CD8-positive, alpha-beta T cell (primary cell): ENCODE measurements at places on chromosomes 11 and 22. TPM values are rescaled to one million over a fixed set of nuclear protein-coding genes. Genes with fewer than 3 reads are reported as not detected.
A peak's percentile ranks its signal among the peaks of the same experiment; 100 is the strongest.

SSTR3 gene
- 2.6 TPM for total RNA-seq

NCR3LG1 gene
- 11.2 TPM for total RNA-seq

TSPAN32 gene
- total RNA-seq = 147 TPM

RBFOX2 gene
- 0.79 TPM for total RNA-seq

TPCN2 gene
- 15.0 TPM for total RNA-seq

CLMP gene
- total RNA-seq = 0.05 TPM

OR5A1 gene
- not detected for total RNA-seq

RAG1 gene
- total RNA-seq = not detected

SCGB1C1 gene
- total RNA-seq = not detected

CASP5 gene
- not detected for total RNA-seq

OR5P2 gene
- not detected for total RNA-seq

SLC22A25 gene
- total RNA-seq = not detected

CCDC83 gene
- total RNA-seq = not detected

- no peak for DNase-seq
Observed at GRCh38 chr11:95097209-95097608, 7.6 kb downstream of the ENDOD1 start.

DNA sequence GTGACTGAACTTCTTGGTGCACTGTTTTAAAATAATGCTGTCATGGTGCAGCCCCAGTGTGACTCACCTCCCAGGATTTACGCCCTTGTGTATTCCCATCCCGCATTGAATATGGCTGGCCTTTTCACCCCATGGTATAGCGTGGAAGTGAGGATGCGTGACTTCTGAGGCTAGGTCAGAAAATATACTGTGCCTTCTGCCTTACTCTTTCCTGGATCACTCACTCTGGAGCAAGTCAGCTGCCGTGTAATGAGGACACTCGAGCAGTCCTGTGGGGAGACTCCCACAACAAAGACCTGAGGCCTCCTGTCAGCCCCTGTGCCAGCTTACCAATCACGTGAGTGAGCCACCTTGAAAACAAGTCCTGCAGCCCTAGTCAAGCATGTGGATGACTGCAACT, 471.9 kb upstream of the KIRREL3 start:
- DNase-seq = no peak

GRCh38 chr11:64472593-64473455, 113.9 kb downstream of the RPS6KA4 start:
- no peak for DNase-seq

GRCh38 chr22:17260298-17260697, 41.1 kb upstream of the ADA2 start:
- DNase-seq = no peak

- DNase-seq = no peak
Observed at GRCh38 chr11:95680169-95680929, 109.2 kb downstream of the FAM76B start.

DNA sequence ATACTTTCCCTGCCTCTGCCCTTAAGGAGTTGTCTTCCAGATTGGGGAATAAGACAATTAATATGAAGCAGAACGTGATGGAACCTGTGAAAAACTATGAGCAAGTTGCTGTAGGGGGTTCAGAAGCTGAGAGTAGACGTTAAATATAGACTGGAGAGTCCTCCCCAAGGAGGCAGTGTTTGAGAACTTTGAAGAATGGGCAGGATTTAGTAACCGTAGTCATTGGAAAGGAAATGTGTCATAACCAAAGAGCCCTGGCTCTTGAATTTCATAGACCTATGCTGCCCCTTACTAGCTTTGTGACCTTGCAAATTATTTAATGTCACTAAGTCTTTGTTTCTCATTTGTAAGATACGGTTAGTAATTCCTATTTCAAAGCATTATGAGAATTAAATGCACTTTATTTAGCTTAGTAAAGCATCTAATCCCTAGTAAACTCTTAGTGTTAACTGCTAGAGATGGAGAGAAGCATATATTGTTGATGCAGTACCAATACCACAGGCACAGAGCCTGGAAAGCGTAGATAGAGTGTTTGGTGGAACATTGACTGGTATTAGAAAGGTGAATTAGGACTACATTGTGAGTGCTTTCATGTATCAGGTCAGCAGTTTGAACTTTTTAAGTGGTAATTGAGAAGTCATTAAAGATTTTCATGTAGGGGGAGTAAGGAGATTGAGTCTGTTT, 54.1 kb downstream of the MCAM start:
- no peak for DNase-seq

GRCh38 chr11:80487952-80488351, 1047.1 kb upstream of the TENM4 start:
- no peak for DNase-seq

- no peak for DNase-seq
Observed at GRCh38 chr11:67320011-67320410, 16.7 kb downstream of the SSH3 start.

DNA sequence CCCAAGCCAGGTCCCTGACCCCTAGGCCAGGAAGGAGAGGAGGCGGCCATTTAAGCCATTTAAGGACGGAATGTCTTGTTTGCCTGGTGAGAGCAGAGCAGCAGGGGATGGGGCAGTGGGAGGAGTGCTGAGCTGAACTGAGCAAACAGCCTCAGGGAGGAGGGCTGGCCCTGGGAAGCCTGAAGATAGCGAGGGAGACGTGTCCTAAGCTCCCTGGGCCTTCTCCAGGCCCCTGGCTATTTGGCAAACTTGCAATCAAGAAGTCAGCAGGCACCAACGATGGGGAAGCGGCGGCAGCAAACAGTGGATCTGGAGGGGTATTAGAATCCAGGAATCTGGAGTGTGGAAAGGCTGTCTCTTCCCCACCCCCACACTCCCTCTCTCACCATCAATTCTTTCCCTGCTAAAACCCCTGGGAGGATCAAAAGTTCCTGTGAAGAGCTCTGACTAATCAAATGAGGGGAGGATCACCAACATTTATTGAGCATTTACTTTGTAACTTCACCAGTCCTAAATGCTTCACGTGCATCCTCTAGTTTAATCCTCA, 8.8 kb downstream of the BCL9L start:
- peak; percentile 5 for DNase-seq

- no peak for DNase-seq
Observed at GRCh38 chr11:103961010-103961409, 75.4 kb upstream of the DDI1 start.

GRCh38 chr11:2314525-2315394, 12.9 kb downstream of the TSPAN32 start:
- no peak for DNase-seq

- no peak for DNase-seq
Observed at GRCh38 chr11:71352226-71352625, 96.0 kb downstream of the DHCR7 start.

- DNase-seq = no peak
Observed at GRCh38 chr22:20155330-20156041, 4.6 kb upstream of the CCDC188 start.

DNA sequence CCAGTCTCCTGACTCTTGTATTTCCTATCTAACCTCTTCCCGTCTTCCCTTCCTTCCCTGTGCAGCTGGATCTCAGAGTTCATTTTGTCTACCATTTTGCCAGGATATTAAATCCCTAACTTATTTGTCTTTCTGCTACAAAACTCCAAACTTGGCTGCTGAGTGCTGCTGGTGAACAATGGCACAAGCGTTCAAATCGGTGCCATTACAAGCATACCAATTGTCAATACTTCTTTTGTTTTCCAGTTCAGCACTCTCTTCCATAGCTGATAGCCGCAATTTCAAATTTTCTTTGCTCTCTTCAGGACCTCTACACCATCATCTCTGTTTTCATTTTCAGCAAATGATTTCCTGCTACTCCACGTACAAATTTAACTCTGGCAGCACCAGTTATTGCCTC, 13.4 kb downstream of the IL18 start:
- no peak for DNase-seq

DNA sequence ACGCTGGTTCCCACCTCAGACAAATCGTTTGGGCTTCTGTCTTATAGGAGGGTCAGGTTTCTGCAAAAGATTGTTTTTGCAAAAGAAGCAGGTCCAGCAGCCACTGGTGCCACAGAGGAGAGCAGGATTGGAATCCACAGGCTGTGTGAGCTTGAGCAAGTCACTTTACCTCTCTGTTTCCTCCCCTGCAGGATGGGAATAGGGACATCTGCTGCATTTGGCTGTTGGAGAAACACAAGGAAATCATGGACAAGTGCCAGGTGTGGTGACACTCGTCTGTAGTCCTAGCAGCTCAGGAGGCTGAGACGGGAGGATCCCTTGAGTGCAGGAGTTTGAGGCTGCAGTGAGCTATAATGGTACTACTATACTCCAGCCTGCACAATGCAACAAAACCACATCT, 422.6 kb downstream of the MN1 start:
- DNase-seq = no peak

GRCh38 chr11:108865406-108865805, 200.5 kb downstream of the DDX10 start:
- no peak for DNase-seq

GRCh38 chr11:31812383-31813381, 1.6 kb upstream of the PAX6 start:
- no peak for DNase-seq
